ENCODE measurements at places on chromosomes 1 and 21.

GRCh38 chr1:89884718-89885596, 64.1 kb downstream of the LRRC8D start:
- DNase-seq, result no peak

GRCh38 chr1:158506369-158506987, 34.5 kb downstream of the OR10R2 start:
- DNase-seq, result peak; percentile 26

DNA sequence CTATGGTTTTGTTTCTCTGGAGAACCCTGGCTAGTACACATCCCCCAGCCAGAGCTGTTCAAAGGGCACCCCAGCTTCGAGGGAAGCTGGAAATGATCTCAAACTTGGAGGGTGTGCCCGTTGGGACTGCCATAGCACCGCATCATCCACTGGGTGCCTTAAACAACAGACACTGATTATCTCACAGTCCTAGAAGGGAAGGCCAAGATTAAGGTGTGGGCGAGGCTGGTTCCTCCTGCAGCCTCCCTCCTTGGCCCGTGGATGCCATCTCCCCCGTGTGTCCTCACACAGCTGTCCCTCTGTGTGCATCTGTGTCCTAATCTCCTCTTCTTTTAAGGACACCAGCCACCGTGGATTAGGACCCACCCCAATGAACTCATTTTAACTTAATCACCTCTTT, 4.2 kb upstream of the IBA57 start:
- DNase-seq, result no peak

GRCh38 chr1:8285103-8285502, 32.8 kb upstream of the SLC45A1 start:
- no peak for DNase-seq

DNA sequence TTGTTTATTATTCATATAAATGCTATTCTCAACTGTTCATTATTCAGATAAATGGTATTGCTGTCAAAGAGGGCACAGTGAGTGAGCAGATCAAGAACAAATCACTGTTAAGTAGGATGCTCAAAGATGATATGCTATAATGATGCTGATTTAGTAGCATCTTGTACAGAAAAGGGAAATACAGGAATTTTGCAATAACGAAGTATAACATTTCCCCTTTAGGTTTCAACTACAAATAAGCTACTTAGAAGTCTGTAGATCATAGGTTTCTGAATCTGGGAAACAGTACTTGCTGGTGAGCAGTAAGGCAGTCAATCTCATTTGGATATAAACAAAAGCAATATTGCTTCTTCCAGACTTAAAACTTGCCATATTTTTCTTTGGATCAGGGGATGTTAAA, 27.3 kb upstream of the RCOR3 start:
- no peak for DNase-seq

- peak; percentile 62 for DNase-seq
Observed at GRCh38 chr1:21255284-21255942, 34.9 kb downstream of the ECE1 start.

DNA sequence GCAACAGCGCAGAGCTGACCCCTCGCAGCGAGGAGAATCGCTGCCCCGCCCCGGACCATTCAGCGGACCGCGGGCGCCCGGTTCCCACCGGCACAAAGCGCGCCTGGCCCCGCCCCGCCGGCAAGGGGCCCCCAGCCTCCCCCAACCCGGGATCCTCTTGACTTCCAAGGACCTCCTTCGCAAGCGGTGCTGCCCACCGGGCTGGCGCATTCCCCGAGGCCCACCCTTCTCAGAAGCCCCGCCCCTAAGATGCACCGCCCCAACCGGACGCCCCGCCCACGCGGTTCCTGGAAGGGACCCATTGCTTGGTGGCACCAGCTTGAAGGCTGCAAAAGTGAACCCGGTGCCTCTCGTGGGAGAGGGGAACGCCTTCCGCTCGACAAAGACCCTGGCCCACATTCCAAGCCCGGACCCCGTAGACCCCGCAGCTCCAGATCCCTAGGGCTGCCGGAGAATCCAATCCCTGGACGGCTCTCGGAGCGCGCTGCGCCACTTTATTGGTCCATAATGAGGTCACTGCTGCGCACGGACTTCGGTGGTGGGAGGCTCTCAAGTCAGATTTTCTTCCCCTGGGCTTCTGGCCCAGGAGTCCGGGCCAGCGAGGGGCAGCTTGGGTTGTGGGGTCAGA, 2.0 kb downstream of the HES3 start:
- DNase-seq, result peak; percentile 43

- no peak for DNase-seq
Observed at GRCh38 chr1:71785450-71785849, 496.9 kb downstream of the NEGR1 start.

DNA sequence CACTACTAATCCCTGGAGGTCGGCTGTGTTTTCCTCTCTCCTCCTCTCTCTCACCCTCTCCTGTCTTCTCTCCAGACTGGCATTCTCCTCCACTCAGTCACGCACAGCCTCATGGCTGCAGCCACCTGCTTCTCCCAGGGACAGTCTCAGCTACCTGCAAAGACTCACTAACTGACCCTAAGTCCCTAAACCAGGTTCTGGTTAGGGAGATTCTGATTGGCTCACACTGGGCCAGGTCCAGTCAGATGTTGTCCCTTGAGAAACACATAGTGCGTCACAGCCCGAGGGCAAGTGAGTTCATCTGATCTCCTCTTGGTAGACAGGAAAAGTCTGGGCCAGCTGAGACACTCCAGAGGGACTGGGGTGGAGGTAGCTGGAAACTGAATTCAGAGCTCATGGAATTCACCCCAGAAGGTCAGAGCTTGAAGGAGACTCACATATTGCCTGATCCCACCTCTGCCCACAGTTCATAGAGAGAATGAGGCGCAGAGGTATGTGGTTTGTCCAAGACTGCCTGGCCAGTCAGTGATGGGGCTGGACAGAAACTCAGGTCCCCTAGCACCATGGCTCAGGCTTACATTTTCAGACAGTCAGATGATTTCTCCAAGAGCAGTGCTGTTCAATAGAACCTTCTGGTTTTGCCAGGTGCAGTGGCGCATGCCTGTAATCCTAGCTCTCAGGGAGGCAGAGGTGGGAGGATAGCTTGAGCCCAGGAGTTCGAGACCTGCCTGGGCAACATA, 40.4 kb upstream of the RPL11 start:
- no peak for DNase-seq

DNA sequence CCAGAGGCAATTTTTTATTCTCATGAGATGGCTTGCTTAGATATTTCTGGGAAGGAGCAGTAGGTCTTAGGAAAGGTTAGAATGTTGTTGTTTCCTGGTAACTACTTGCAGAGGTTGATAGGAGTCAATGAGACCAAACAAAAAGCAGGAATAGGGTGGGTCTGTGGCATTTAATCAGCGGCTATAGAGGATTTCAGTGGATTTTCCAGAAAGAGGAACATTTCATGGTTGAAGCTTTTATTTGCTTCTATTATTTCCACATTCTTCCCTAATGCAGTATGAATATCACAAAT, 111.3 kb upstream of the PALMD start:
- DNase-seq, result no peak

DNA sequence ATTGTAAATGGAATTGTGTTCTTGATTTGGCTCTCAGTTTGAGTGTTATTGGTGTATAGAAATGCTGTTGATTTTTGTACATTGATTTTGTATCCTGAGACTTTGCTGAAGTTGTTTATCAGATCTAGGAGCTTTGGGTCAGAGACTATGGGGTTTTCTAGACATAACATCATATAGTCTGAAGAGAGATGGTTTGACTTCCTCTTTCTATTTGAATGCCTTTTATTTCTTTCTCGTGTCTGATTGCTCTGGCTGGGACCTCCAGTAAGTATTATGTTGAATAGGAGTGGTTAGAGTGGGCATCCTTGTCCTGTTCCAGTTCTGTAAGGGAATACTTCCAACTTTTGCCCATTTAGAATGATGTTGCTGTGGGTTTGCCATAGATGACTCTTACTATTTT, 39.1 kb upstream of the ANGPTL1 start:
- no peak for DNase-seq

- DNase-seq, result no peak
Observed at GRCh38 chr1:17553975-17554700, 14.6 kb downstream of the ARHGEF10L start.

DNA sequence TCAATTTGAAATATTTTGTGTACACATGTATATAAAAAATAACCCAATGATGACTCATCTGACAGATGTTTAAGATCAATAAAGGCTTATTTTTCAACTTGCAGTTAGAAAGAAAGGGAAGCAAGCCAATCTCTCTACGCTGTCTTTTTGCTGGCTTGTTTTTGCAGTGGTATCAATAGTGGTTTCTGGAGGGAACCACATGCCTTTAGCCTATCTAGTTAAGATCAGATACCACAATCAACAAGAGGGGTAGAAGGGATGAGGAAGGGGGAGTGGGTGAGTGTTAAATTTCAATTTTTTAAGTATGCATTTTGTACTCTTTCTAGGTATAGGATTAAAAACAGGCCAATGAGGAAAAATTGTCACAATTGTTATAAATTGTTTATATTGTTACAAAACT, 276.2 kb downstream of the KCNH1 start:
- no peak for DNase-seq

GRCh38 chr1:46817814-46818213, 19.0 kb downstream of the CYP4B1 start:
- DNase-seq, result no peak

- DNase-seq, result no peak
Observed at GRCh38 chr21:34498623-34499022, 13.4 kb downstream of the KCNE1 start.

DNA sequence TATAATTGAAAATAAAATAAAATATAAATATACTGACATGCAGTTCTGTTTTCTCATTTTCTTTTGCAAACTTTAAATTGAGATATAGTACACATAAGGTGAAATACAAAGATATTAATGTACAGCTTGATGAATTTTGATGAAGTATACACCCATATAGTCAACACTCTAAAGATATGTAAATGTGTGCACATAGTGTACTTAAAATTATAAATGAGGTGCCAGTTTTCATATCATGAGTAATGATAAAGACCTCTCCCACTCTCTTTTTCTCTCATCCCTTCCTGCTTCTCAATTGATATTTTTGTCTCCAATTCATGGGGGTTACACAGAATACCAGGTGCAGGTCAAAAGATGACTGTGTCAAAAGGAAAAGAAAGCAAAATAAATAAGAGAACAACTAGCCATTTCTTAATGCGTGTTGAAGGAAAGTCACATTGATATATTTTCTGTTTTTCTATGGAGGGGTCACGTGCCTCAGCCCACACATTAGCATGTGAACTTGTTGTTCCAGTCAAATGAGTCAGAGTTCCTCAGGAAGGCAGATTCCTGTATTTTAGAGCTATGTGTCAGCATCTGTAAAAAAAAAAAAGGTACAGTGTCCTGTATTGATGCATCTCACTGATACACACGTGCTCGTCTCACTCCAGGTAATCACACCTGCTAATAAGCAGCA, 64.3 kb upstream of the HOOK1 start:
- DNase-seq, result no peak

DNA sequence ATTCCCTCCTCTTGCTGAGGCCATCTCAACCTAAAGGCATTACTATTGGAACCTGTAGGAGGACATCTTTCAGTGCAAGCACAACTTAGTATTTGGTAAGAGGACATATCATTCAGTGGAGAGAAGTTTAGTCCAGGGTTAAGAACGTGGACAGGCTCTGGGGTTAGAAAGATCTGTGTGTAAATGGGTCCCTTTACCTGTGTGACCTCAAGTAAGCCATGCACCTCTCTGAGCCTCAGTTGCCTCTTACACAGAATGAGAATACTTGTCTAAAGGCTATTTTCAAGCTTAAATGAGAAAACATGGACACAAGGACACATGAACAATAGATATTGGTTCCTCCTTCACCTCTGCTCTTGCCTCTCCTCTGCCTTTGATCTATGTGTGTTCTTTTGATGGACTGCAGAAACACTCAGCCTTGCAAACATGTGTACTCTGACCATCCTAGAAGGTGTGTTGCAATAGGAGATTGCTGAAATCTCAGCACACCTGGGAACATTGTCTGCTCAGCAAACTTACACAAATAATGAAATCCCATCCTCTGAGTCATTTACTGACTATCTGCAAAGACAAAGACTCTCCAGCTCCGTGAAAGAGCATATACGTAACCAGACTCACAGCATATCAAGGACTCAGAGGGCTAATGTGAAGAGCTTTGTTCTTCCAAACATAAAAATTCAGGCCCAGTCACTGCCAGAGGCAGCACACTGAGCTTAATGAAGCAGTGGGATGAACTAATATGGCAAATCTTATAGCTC, 143.8 kb downstream of the DAB1 start:
- no peak for DNase-seq

DNA sequence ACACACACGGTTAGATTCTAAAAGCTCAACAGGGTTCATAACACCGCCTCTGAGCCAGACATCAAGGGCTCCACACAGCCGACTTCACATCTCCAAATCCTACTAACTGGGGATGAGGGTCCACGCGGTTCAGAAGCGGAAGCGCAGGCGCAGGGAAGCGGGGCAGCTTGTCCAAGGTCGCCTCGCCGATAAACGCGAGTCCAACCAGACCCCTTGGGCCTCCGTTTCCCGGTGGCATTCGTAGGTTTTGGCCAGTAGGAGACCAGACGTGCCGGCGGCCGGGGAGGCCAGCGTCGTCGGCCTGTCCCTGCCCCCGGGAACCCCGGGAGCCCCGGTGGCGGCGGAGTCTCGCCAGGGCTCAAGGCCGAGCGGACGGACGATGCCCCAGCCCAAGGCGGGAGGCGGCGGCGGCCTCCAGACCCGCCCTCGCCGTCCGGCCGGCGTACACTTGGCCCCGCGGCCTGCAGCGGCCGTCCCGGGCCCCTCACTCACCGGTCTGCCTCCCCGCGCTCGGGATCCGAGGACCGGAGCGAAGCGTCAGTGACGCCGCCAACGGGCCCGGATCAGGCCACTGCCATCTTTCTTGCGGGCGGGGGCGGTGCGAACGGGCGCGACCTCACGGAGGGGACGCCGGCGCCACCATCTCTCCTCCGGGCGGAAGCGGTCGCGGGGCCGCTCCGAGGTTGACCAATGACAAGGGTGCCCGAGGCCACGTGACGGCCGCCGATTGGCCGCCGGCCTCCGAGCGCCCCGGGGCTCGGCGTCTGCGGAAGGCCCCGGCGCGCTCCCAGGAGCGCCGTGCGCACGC, at the start of gene SDF4:
Gene SDF4, minus strand, starts transcription at position 602 of the 808 bp plus-strand sequence. CDS start 3,229 bp downstream, outside the sequence.
- DNase-seq, result peak; percentile 92

DNA sequence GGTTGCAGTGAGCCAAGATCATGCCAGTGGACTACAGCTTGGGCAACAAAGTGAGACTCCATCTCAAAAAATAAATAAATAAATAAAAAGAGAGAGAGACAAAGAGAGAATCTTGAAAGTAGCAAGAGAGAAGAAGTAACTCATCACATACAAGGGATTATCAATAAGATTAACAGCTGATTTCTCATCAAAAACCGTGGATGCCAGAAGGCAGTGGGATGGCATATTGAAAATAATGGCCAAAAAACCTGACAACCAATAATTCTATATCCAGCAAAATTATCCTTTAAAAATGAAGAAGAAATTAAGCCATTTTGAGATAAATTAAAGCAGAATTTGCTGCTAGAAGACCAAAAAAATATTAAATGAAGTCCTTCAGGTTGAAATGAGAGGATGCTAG, 35.7 kb downstream of the KLHDC7A start:
- no peak for DNase-seq

Measured in stimulated activated CD8-positive, alpha-beta memory T cell treated with anti-CD3 and anti-CD28 coated beads, Interleukin-7, amount 100 ng/mL, for 24 hours (primary cell).